ENCODE measurements at places on chromosomes 7 and 10.

DNA sequence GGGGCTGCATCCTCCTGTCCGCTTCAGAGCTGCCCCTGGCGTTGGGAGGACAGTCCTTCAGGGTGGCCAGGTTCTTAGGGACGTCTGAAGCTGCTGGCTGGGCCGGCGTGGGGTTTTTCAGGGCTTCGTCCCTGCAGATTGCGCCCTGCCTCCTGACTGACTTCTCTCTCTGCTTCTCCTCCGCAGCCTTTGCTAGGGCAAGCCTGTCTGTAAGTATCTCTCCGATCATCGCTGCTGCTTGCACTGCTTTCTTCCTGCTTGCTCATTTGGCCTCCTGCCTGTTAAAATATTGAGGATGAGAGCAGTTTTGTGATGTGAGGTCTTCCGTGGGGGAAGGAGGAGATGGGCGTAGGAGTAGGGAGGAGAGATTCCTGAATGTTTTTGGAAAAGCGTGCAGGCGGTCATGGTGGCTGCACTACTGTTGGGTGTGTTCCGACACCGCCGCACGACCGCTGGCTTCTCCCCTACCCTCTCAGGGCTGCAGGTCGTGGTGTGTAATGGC, 25.3 kb downstream of the PFKFB3 start:
- no peak for DNase-seq

DNA sequence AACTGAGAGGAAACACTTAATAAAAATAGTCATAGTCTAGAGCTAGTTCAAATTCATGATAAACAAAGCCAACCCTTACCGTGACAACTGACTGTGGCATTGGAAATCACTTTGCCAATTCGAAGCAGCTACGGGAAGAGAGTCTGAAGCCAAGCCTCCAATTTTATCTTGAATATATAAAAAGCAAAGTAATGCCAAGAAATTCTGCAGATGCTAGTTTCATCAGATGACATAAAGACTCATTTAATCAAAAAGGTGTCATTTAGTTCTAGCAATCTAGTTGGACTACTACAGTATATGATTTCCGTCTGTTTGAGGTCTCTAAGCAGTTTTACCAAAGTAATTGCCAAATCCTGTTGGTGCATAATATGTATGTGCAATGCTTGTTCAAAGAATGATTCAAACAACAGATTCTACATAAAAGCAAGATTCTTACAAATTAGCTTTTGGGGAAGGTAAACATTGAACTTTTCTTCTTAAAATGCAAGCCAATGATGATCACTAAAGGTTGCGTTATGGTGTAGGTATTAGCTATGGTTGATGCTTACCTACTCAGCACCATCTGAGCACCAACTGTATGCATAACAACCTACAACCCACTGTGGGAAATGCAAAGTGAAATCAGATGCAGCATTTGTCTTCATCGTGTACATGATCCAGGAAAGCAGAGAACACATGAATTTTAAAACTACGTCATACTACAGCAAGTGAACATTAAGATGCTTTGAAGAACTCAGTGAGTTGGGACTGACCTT, 2.8 kb downstream of the FAM171A1 start:
- no peak for DNase-seq

DNA sequence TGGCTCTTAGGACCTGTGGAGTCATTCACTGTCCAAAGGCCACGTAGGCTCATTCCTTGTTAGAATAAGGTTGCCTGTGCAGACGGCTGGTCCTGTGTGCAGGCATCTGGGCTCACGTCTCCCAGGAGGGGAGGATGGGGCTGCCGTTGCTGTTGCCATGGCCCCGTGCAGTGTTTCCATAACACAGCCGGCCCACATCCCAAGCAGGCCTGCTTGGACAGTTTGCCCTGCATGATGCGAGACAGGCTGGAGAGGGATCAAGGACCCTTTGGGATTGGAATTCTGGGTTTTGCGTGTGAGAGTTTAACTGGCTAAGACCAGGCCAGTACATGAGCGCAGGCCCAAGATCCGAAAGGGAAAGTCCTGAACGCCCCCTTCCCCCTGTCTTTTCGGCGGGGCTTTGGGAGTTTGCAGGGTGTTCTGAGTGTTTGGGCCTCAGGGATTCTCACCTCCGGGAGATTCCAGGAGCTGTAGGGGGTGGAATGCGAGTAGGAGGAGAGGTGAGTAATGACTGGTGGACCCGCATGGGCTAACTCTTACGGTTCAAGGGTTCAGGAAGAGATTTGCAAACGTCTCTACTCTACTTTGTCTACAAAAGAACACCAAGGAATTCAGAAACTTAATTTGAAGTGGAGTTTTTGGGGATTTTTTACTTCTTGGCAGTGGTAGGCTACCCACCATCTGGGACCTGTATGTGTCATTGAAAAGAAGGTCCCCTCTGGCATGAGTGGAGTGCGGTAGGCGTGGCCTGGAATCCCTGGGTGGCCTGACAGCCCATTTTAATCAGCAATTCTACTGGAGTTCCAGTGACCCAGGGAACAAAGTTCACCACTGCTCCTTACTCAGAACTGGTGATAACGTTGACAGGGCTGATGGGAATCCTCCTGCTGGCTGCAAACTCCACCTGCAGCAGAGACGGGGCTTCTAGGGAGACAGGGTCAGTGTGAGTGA, 125.4 kb downstream of the ITIH5 start:
- peak; percentile 47 for DNase-seq

- DNase-seq: peak; percentile 29
Observed at GRCh38 chr10:51937308-51938140, 238.1 kb upstream of the CSTF2T start.

DNA sequence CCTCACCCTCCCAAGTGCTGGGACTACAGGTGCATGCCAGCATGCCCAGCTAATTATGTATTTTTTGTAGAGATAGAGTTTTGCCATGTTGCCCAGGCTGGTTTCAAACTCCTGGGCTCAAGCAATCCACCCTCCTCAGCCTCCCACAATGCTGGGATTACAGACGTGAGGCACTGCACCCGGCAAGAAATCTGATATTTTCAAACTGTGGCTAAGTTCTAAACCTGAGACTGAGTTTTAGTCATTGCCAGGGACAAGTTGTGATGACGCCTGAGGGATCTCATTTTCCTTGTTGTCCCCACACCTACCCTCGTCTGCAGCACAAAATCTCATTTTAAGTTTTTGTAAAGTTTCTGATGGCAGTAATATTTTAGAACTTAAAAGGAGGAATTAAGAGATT, 9.8 kb downstream of the AUTS2 start:
- DNase-seq: no peak

- no peak for DNase-seq
Observed at GRCh38 chr7:40680657-40681056, 545.9 kb downstream of the SUGCT start.

DNA sequence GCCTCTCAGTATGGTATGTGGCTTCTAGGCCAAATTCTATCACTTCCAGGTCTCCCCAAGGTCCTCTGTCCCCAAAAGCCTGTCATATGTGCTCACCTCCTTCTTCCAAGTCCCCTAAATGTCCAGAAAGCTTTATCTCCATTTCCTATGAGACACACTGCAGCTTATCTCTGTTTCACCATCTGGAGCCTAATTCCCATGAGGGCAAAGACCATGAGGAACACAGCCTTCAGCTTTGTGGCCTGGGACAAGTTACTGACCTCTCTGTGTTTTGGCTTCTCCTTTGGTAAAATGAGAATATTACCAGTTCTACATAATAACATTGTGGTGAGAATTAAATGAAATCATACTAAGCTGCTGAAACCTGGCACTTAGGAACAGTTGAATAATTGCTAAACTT, 19.2 kb downstream of the ST8SIA6 start:
- DNase-seq: no peak

DNA sequence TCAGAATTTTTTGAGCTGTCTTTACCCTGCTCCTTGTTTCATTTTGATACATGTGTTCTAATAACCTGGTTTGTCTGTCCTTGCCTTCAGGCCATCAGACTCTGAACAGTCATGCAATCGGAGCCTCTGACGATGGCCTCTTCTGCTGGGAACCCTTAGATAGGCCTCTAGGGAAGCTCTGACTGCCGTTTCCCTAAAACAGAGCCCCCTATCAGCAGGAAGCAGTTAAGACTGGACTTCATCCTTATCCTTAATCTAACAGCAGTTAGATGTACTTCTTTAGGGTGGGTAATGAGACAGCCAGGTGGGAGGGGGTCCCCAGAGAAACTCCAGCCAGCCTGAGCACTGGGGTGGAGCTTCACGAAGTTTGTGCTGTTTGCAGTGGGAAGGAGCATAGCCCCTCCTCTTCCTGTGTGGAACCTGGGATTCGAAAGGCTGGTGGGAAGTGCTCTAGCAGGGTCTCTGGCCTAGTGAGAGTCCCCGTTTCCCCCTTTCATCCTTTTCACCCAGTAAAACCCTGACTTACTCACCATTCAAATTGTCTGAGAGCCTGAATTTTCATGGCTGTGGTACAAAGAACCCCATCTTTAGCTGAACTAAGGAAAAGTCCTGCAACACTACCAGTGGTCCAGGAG, 28.4 kb upstream of the SORCS3 start:
- DNase-seq: no peak

- no peak for DNase-seq
Observed at GRCh38 chr7:116582806-116583444, 58.1 kb downstream of the CAV1 start.

- DNase-seq: no peak
Observed at GRCh38 chr10:6446711-6447110, 133.4 kb downstream of the PRKCQ start.

DNA sequence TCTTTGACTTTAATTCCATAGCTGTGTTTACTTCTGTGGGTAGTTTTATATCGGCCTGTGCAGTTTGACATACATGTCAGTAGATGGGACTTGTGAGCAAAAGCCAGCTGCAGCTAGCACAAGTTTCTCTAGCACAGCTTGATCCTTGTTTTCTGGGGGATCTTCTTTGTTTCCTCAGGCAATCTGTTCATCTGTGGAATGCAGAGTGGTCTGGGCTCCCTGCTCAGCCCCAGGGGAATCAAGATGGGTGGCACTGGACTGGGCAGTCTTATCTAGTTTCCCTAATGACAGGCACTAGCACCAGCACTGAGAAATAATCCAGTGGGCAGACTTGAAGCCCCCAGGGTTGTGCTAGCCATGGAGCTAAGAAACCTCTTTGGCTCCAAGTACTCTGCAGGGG, 40.8 kb downstream of the CYP2C19 start:
- no peak for DNase-seq

DNA sequence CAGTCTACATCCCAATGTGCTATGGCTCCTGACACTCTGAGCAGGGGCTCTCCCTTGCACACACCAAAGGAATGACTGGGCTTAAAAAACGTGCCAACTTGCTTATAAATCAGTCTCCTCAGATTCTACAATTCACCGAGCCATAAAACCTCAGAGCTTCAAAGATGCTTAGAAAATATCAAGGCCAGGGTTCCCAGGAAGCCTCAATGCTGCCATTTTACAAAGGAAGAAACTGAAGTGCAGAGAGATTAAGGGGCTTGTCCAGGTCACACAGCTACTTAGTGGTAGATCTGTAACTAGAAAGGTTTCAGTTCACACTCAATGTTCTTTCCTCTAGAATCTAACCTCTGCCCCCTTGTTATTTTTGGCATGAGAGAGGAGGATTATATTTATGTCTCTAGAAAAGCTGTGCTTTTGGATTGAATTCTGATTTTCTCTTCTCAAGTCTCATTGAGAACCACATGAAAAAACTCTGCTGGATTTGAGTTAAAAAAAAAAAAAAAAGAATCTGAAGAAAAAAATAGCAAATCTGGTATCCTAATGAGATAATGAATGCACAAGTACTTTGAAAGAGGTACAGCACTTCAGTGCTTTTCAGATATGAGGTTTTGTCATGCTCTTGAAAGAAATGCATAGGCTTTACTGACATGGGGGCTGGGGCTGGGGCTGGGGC, 22.3 kb upstream of the TSPAN33 start:
- no peak for DNase-seq

GRCh38 chr7:88355011-88355410, 48.3 kb upstream of the STEAP4 start:
- DNase-seq: no peak

GRCh38 chr7:147171013-147171391, 1054.4 kb downstream of the CNTNAP2 start:
- DNase-seq: no peak

GRCh38 chr7:143042159-143042789, 9.9 kb upstream of the OR6V1 start:
- DNase-seq: no peak

GRCh38 chr10:95411635-95412034, 120.8 kb upstream of the PDLIM1 start:
- no peak for DNase-seq

DNA sequence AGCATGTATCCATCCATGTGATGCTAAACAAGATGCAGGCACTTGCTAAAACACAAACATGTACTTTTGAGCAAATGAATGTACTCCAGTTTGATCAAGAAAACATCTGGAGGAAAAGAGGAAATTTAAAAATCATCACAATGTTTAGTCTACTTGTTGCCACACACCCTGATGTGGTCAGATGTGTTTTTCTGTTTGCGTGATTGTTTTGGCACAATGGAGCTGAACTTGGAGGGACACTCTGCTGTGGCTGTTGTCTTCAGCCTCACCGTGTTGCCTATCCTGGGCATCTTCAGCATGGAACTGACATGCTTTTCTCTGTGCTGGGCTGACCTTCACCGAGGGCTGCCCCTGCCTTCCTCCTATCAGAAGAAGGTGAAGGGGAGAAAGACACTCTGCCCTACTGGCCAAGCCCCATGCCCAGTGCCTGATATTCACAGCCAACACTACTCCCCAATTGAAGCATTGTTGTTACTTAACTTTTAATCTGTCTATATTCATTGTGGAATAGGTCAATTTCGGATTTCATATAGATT, 268.3 kb upstream of the IGFBP3 start:
- no peak for DNase-seq

DNA sequence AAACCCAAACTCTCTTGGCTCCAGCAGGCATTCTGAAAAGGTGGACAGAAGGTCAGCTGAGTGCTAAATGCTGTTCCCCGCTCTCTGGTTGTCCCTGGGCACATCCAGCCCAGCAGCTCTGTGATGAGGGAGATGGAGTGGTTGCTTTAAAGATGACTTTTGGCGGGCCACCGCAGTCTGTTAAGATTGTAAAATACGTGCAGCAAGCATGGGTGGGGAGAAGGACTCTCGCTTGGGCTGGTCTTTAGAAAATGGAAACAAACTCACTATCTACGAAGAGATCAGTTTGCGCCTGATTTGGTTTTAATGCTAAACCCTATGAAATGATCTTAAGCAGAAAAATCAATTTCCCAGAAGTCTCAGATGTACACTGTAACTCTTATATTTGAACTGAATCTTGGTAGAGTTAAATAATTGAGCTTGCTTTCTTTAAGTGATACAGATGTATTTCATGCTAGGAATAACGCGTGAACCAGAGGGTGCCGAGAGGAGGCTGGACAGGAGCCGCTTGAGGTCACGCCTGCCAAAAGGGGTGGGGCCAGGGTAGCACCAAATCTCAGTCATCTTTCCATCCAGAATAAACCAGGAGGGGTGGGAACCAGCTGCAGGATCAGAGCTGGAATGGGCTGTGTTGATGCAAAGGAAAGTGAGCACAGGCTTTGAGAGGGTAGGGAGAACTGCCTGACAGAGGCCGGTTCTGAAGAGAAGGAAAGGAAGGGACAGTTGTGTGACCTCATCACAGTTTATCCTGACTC, 170.2 kb upstream of the MKI67 start:
- no peak for DNase-seq

- no peak for DNase-seq
Observed at GRCh38 chr10:80094231-80094630, 15.8 kb downstream of the TMEM254 start.

Data from renal cortex interstitium (tissue), 15 donors.